ENCODE measurements at places on chromosomes 6 and 20.

DNA sequence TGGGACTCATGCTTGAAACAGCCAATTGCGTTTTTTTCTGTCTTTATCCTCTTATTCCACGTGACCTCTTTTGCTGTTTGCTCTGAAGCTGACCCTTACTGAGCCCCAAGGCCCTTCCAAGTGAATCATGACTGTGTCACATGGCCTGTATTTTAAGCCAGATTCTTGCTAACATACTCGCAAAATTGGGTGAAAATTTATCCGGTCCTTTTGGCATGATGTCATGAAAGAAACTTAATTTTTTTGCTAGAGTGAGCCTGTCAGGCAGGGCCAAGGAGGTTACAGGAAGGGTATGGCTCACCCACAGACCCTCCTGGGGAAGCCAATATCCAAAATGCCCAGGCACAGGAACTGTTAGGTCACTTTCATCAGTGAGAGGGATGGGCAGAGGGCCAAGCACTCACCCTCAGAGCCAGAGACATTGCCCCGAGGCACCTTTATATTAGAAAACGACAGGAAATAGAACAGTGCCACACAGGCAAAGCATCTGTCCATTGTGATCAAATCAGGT lies 296.7 kb downstream of the CDH26 start:
- DNase-seq: no peak

DNA sequence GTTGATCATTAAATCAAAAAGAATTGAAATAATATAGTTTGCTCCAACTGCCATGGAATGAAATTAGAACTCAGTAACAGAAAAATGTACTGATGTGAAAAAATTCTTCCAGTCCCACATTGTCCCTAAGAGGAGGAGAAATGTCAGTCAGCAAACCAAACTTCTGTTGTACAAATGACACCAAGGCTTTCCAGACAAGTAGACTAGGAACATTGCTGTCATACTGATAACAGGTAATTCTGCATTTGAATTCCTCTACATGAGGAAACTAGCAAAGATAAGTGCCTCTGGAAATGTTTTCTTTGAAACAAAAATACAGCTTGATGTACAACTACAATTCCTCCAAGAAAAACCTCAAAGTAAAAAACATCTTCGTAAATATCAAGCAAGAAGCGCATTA lies 90.2 kb downstream of the HIVEP1 start:
- DNase-seq: no peak

- no peak for DNase-seq
Observed at GRCh38 chr6:37826188-37826587, 6.7 kb downstream of the ZFAND3 start.

GRCh38 chr20:59774204-59774641 lies 159.2 kb downstream of the SYCP2 start:
- DNase-seq: no peak

GRCh38 chr6:103405321-103405720 lies 1454.4 kb downstream of the HACE1 start:
- no peak for DNase-seq

GRCh38 chr20:9485614-9486340 lies 28.6 kb upstream of the LAMP5 start:
- DNase-seq: no peak

DNA sequence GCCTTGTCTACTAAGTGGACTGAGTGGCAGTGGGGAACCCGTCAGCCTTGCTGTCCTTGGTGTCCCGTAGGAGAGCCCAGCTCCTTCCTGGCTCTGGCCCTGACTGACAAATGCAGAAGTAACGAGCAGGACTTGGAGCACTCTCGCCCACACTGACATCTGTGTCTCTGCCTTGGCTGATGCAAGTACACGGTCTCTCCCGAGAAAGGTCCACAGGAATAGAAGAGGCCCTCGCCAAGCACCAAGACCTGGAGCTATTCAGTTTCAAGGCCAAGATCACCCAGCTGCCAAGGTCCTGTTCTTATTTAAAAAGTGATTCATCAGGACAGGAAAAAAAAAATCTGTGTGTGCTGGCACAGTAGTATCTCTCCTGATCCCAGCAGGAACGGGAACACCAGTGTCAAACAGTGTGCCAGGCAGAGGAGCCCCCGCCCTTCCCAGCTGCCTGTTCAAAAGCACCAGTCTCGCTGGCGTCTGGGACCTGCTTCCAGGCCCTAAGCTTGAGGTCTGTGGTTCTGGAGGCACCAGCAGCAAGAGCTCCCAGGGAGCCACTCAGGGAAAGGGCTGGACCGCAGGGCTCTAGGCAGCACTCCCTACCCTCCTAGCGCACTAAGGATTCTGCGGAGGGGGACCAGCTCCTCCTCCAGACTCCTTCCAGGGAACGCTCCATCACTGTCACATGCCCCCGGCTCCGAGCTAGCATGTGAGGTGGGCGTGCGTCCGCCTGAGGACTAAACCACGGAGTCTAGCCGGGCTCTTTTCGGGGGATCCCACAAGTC lies 376.9 kb downstream of the RNGTT start:
- DNase-seq: no peak

- no peak for DNase-seq
Observed at GRCh38 chr6:13445744-13446115, 41.7 kb downstream of the GFOD1 start.

- no peak for DNase-seq
Observed at GRCh38 chr20:1830240-1830639, 65.0 kb upstream of the SIRPA start.

- no peak for DNase-seq
Observed at GRCh38 chr6:32815115-32815514, 1.7 kb downstream of the HLA-DOB start.

- DNase-seq: no peak
Observed at GRCh38 chr6:138666636-138667035, 106.9 kb upstream of the CCDC28A start.

- DNase-seq: no peak
Observed at GRCh38 chr20:62572980-62573379, 69.3 kb upstream of the SLCO4A1 start.

GRCh38 chr6:1787894-1788293 lies 178.2 kb downstream of the FOXC1 start:
- no peak for DNase-seq

GRCh38 chr6:137246791-137247202 lies 27.6 kb upstream of the IFNGR1 start:
- no peak for DNase-seq

GRCh38 chr6:101477436-101477835 lies 83.9 kb downstream of the GRIK2 start:
- DNase-seq: no peak

DNA sequence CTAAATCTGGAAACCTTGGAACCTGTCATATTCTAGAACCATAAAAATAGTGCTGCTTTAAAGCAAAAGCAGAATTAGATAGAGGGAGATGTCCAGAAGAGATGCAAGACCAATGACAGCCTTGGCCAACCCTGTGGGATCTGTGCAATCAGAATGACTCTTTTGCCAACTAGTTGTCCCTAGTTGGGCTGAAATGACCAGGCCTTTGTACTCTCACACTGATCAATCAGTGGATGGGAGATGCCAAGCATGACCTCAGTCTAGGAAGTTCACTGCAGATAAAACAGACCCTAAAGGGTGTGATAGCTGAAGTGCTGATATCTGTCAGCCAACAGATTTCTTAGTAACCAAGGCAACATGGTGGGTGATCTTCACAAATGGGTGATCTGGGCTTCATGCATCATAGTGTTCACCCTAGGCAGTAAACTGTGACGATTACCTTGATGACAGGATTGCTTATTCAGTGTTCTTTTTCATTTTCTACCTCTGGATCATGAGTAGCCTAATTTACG lies 52.1 kb downstream of the BCKDHB start:
- DNase-seq: no peak

DNA sequence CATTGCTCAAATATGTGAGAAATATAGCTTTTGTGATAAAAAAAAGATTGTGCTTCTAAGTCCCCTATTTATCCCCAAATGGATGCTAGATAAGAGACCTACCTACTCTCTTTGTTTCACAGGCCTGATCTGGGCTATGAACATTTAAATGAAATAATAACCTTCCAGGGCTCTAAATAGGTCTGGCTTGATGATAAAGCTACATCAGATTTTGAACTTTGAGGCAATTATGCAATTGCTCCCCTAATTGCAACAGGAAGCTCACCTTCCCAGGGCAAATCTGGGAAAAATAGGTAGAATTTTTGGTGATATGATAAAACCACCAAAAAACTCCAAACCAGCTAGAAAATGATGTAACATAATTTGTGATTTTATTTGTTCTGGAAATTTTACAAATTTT lies 624.5 kb downstream of the PKHD1 start:
- DNase-seq: no peak

DNA sequence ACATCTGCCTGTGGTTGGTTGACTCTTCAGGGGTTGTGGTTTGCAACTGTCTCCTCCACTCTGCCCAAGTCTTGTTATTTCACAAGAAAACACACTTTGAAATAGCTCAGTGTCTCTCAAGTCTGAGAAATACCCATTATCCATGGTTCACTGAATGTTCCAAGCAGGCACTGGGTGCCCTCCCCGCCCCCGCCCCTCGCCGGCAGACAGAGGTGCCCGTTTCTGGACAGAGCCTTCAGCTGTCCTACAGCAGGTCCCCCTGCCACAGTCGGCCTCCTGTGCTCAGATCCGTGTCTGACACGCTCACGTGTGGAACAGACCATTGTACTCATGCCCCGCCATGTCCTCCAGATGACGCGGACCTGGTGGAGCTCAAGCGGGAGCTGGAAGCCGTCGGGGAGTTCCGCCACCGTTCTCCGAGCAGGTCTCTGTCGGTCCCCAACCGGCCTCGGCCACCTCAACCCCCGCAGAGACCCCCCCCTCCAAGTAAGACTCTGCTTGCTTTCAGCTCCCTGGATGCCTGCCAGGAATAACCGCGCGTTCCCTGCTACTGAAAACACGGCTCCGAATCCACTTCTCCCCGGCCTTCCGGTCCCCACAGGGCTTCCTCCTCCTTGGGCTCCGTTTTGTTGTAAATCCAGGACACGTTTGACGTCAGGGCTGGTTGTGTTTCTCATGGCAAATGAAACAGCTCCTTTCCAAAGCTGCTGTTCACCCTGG lies 81.4 kb downstream of the SERAC1 start:
- no peak for DNase-seq

- DNase-seq: no peak
Observed at GRCh38 chr20:36461600-36462439, 79.5 kb upstream of the MYL9 start.

GRCh38 chr6:135274561-135275293 lies 93.6 kb downstream of the MYB start:
- no peak for DNase-seq

DNA sequence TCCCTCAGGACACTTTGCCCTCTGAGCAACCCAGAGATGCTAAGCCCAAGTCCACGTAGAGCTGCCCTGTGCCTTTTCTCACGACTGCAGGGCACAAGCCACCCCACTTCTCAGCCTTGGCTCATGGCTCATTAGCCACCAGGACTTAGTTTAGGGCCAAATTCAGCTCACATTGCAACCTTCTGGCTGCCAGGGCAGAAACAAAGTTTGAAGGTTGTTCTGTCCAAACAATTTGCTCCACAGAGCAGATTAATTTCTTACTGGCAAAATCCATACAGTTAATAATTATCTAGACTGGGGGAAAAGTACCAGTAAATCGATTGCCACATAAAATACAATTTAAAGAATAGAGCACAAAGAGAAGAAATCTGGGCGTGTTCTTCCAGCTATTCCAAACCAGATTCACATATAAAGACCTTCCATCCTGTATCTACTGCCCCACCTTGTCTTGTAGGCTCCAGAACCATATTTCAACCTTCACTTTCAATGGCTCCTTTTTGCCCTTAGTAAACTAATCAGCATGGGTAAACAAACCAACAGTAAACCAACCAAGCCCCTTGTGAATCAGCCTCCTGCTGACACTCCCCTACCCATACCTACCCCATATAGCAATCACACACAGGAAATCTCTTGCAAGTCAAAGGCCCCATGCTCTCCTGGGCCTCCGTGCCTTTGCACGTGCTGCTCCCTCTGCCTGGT lies 101.9 kb downstream of the QRSL1 start:
- DNase-seq: no peak

- DNase-seq: peak; percentile 21
Observed at GRCh38 chr20:4813863-4814695, 92.4 kb downstream of the PRND start.

DNA sequence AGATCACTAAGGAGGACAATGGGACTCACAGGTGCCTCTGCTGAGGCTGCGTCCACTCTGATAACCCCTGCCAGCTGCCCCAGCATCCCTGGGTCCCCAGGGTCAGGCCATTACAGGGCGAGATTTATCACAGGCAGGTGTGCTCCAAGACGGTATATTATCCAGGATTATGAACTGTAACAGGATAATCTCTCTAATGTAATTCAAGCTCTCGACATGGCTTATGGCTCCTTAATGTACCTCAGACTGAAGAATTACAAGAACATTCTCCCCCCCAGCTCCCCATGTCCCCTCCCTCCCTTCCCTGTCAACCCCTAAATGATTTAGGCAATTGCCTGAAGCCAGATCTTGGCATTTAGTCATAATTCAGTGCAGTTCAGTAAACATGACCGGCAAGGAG lies 86.8 kb downstream of the NCR2 start:
- no peak for DNase-seq

DNA sequence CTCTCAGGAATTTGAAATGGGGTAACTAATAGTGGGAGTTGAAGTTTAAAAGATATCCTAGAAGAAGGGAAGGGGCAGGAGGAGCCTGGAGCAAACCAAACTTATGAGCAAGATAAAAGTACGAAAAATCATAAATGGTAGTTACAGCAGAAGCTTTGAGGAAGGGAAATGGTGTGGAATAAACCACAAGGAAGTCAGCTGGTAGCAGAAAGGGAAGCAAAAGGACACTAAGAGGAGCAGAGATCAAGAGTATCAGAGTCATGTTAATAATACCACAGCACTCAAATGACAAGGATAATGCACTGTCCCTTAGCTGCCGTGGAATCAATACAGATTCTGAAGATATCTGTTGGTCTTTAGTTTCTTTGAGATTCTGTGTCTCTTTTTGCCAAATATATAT lies 44.9 kb upstream of the CCDC28A start:
- DNase-seq: no peak

- DNase-seq: no peak
Observed at GRCh38 chr20:57772349-57772964, 62.6 kb upstream of the PMEPA1 start.

DNA sequence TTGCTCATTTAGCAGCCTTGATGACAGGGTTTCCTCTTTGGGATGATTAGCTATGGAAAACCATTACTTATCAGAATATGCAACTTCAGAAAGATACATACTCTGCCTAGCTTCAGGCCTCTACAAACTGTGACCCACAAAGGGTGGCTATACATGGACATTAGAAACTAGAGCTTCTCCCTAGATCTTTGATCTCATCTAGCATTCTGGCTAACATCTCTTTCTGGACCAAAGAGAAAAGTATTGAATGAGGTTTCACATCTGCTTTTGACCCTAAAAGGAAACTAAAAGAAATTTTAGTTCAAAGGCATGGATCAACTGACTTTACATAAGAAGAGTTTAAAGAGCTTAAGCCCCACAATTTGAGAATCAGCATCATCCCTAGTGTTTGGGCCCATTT lies 12.4 kb upstream of the HMGN3 start:
- no peak for DNase-seq

DNA sequence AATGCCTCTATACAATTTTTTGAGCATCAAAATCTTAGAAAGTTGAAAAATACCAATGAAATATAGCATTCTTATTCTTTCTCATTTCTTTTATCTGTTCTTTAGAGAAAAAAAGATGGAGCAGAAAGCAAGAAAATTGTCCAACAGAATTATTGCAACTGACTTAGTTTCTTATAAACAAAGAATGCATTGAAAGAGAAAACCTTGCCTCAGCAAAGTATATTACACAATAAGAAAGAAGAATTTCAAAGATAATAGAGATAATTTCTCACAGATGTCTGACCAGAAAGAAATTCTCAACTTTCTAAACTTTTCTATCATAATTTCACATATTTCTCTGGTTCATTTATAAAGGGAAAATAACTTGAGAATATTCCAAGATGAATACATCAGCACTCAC lies 47.0 kb upstream of the PRND start:
- DNase-seq: no peak

- no peak for DNase-seq
Observed at GRCh38 chr6:13355999-13356785, 27.9 kb upstream of the TBC1D7 start.
